ENCODE measurements at places on chromosomes 2 and 18.

- no peak for DNase-seq
These were observed 41.9 kb downstream of the ALK start for GRCh38 chr2:29879456-29879855.

- peak; percentile 72 for DNase-seq
These were observed 48.2 kb upstream of the SLC14A2 start for GRCh38 chr18:45567123-45567522.

DNA sequence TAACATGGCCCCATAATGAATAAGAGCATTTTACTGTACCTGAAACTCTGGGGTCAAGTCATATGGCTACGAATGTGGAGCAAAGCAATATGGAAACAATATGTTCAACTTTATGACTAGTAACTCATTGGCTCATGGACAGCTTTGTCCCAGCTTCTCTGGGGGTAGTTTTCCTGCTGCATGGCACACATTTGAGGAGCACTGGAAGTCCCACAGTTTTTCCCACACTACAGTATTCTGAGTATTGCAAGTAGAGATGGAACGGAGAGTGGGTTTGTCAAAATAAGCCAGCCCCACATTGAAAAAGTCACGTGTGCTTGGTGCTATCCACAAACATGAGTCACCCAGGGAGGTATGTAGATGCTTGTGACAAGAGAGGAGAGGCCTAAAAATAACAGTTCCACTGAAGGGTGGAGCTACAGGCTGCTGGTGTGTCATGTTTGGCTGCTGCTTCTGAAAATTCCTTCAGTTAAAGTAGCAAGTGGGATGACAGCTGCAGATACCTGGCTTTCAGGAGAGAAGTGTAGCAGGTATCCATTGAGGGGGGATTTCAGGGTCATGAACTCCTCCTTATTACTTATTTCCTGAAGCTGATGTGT, 48.2 kb upstream of the CTAGE1 start:
- DNase-seq = peak; percentile 98

DNA sequence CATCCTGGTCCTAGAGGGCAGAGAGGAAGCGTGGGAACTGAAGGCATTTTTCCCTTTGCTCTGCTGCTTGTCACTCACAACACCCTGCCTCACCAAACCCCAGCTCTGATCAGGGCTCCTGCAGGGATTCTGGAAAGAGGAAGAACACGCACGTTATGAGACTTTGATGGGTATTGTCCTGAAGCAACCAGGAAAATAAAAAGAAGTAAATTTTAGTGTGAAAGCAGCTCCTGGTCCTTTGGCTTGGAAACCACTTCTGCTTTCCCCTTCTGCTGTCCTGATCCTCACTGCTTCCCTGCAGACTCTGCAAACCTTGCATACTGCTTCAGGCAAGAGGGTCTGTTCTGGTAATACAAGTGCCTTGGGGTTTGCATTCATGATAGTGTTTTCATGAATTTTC, 164.1 kb downstream of the SLC8A1 start:
- DNase-seq = no peak

All from M059J (cell line).